ENCODE measurements at places on chromosomes 1 and 21.

DNA sequence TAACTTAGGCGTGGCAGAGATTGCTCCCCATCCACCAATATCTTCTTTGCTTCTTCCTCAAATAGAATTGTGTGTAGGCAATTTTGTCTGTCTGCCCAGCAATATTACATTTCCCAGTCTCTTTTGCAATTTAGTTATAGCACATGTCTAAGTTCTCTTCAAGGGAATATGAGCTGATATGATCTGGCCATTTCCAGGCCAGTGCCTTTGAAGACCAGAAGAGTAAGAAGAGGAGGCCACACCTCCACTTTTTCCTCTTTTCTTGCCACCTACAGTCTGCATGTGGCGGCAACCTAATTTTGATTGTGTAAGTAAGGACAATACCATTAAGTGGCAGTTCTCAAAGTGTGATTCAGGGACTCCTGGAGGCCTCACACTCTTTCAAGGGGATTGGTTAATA is 6.3 kb upstream of the RSBN1 start:
- no peak for DNase-seq

DNA sequence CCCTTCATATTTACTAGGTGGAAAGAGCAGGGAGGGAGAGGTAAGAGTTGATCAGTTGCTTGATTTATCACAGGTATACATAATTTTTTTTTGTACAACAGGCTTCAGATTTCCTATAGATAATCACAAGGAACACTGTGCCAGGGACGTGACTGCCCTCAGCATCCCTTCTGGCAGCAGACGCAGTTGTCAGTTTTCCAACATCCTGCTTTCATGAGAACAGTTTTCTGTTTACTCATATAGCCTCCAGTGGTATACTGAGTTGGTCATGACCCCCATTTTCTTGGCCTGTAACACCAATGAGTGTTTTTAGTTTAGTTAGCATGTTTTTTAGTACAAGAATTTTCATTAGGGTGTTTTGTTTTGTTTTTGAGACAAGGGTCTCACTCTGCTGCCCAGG is 37.9 kb upstream of the PTPRF start:
- DNase-seq: no peak

GRCh38 chr21:35204850-35205541 is 155.9 kb upstream of the RUNX1 start:
- DNase-seq: no peak

DNA sequence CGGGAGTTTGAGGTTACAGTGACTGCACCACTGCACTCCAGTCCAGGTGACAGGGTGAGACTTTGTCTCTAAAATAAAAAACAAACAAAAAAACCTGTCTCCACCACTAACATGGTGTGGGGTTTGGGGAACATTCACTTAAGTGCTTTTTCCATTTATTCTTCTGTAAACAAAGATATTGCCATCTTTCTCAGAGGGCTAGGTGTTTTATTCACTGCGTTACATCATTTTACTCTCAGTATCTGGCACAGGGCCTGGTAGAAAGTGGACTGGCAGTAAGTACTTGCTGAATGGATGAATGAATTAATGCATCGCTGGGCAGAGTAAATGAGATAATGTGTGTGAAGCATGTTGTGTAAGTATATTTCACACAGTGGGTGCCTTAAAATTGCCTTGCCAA is 20.1 kb downstream of the KIAA0040 start:
- no peak for DNase-seq

GRCh38 chr1:80893115-80893514 is 907.6 kb upstream of the ADGRL2 start:
- DNase-seq: no peak

DNA sequence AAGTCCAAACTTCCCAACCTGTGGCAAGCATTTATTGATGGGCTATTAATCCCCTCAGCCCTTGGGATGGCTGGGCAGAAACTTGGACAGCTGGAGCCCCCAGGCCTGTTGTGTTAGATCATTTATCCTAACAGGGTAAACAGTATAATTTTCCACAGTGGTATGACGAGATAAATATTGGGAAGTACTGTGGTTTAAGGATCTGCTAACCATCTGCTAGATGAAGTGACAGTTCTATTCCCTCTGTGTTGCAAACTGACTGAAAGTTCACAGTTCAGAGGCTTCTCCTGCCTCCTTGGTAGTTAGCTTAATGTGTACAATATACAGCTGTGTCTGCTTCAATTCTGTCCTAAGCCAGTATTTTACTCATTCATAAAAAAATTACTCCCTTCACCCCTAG is 127.5 kb upstream of the CHODL start:
- DNase-seq: no peak

- DNase-seq: no peak
These were observed 4.2 kb downstream of the RASSF5 start for GRCh38 chr1:206511362-206512057.

DNA sequence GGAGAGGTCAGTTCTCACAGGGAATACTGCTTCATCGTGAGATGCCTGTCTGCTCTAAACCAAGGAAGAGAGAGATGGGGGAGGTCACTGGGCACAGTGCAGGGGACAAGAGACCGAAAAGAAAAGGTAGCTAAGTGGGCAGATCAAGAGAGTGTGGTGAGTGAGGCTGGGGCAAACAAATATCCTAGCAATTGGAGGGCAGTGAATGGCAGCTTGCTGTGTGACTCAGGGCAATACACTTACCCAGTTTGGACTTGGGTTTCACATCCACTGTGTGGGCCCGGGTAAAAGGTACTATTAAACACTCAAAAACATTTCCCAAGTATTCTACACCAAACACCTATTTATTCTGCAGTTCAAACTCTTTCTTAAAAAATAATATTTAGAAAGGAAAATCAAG is 10.2 kb downstream of the PLXNA2 start:
- no peak for DNase-seq

DNA sequence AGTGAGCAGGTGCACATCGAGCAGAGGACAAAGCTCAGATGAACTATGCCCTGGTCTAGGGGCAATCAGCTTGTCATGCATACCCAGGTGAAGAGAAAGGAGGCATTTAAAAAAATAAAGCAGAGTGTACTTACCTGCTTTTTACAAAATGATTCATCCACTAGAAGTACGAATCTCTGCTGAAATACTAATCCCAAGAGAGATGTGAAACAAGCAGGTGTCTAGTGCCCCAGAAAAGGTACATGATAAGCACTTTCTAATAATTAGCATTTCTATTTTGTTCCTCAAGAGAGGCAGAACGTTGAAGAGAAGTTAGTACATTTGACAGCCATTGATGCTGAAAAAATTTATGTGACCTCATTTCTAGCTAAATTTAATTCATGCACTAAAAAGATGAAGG is 31.1 kb downstream of the CHODL start:
- DNase-seq: no peak

GRCh38 chr1:65208563-65208973 is 60.6 kb downstream of the AK4 start:
- no peak for DNase-seq

DNA sequence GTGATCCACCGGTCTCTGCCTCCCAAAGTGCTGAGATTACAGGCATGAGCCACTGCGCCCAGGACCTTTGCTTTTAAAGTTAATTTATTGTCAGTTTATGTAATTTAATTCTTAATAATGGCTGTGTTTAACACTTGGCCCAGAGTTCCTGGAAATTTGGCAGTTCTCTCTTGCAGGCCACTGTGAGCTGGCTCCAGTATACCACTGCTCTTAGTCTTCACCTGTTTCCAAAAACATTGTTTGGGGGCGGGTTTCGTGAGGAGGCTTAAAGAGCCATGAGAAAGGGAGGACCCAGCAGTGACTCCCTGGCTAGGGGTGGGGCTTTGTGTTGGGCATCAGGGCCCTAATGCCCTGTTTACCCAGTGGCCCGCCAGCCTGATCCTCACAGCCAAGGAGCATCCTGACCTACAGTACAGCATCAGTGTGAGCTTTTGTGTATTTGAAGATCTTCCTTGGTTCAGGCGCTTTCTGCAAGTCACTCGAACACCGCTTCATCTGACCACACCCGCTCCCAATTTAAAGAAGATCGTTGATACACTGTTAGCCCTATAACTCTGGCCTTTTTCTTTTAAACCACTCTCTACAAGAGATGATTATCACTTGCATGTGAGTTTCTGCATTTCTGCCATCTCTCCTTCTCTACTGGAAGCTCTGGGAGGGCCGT is 12.0 kb upstream of the BGLAP start:
- DNase-seq: no peak

DNA sequence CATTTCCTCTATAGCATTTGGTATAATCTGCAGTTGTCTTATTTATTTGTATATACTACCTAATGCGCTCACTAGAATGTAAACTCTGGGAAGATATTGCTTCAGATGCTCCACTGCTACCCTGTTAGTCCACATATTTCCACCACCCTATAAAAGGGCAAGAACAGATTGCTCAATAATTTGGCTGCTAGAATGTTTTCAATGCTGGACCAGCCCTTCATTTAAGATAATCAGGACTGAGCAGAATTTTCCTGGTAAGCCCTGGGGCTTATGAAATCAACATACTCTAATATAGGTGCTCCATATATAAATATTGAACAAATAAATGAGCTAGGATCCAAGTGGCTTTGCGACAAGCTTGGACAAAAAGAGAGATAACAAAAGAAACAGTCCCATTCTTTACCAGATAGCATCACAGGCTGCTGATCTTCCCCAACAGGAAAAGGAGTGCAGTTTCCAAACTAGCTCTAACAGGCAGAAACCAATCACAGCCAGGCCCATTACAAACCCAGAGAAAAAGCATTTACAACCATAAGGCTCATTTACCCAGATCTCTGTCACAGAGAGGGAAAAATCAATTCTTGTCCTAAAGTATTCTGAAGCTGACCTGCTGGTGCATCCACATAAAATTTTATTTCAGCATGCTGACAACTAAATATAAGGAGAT is 8.3 kb downstream of the BCAR3 start:
- DNase-seq: no peak
